ENCODE measurements at places on chromosomes 12 and 14.

DNA sequence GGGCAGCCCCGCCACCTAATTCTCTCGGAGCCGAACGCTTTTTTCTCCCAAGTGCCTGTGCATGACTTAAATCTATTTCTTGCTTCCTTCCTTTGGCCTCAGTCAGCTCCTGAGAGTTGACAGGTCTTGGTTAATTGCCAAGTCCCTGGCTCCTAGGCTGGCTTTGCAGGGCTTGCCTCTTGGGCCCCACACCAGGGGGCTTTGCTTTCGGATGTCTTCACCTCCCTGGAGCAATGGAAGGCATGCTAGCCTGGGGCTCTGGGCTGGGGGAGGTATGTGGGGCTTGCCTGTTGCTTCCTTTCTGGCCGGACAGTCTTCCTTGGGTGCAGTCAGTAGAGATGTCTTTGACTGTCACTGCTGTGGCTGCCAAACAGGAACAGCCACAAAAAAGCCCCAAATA is 2.2 kb upstream of the KRT80 start:
- DNase-seq: no peak

- DNase-seq: no peak
These were observed 339.7 kb downstream of the PRKD1 start for GRCh38 chr14:29587761-29588470.

GRCh38 chr12:50055831-50056638 is 1.4 kb upstream of the ASIC1 start:
- peak; percentile 87 for DNase-seq

GRCh38 chr14:90523961-90524875 is 127.4 kb downstream of the CALM1 start:
- no peak for DNase-seq

GRCh38 chr12:16349131-16349460 is 1.7 kb downstream of the MGST1 start:
- DNase-seq: peak; percentile 34

DNA sequence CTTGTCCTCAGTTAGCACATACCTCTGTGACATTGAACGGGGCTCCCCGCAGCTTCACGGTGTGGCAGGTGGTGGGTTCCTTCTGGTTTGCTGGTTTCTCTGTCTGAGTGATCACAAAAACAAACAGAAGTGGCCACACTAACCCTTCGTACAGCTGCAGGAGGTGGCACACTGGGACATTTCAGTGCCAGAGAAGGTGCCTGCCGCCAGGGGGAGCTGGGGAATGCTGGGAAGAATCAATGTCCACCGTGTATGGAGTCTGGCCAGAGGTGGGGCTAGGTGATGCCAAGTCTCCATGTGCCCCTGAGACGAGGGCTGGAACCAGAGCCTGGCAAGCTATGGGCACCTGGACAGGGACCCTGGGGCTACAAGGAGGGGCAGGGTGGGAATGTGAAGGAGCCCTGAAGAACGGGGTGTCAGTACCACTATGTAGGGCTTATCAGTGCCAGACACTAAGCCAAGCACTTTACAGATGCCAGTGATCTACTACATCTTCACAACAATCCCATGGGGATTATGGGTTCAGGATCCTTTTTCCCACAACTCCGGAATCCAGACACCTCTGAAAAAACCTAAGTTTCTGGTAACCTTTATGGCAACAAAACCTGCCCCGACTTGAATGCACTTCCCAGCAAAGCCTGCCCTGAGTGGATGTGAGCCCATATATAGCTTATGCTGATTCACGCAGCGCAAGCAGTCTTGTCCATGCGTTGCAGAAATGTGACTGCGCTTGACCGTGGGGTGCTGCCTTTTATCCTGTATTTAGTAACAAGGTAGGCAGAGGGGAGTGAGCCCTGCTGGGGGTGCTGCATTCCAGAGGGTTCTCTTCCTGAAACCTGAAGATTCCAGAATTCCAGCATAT is 10.8 kb downstream of the RBM19 start:
- DNase-seq: peak; percentile 69

GRCh38 chr14:105517096-105517495 is 9.3 kb upstream of the TMEM121 start:
- DNase-seq: no peak

All from HT-29 (cell line).